Activated T-helper 1 cell treated with anti-CD3 and anti-CD28 coated beads, Interleukin-2, amount 50 U/mL, for 16 hours (primary cell): ENCODE measurements at places on chromosomes 6 and 20.

- DNase-seq = no peak
These were observed 10.7 kb upstream of the TCFL5 start for GRCh38 chr20:62872184-62872847.

GRCh38 chr6:106974336-106974998 is at the start of gene CD24:
Gene CD24, minus strand, starts transcription at chr6:106974729. Its CDS starts 83 bp downstream, at chr6:106974646.
- DNase-seq = no peak

DNA sequence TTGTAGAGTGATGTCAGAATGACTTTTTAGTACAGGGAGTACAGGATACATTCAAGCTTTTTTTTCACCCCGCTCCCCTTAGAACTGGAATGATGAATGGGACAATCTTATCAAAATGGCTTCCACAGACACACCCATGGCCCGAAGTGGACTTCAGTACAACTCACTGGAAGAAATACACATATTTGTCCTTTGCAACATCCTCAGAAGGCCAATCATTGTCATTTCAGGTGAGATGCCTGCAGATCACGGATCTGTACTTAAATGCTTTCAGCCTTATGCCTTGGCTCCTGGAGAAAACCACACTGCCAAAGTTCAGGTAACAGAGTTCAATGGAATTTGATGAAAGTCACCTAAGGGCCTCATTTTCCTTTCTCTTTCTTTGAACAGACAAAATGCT is 8.5 kb downstream of the TNFAIP3 start:
- DNase-seq = no peak

GRCh38 chr6:82363428-82364086 is at the start of gene TPBG:
Gene TPBG, plus strand, starts transcription at chr6:82363817. Its CDS starts 1,145 bp downstream, at chr6:82364962.
- DNase-seq = no peak

DNA sequence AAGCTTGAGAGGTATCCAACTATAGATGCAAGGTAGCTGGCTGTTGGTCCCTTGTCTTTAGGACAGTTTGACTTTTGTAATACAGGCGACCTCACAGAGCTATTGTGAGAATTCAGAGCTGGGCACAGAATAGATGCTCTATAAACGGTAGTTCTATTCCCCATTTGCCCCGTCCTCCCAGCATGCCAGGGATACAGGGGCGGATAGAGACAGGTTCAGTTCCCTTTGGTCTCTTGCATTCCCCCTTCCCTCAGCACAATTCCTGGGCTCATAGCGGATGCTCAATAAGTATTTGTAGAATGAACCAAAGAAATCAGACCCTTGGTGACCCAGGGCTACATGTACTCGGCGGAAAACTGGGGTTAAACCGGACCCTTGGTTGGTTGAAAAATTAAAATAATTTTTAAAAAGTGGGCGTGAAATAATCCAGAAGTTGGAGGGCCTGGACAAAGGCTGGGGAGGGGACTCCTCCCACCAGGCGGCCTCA is 707 bp upstream of the TOP1 start:
- DNase-seq = no peak

- DNase-seq = no peak
These were observed 73.6 kb downstream of the KHDC1L start for GRCh38 chr6:73151732-73152131.

DNA sequence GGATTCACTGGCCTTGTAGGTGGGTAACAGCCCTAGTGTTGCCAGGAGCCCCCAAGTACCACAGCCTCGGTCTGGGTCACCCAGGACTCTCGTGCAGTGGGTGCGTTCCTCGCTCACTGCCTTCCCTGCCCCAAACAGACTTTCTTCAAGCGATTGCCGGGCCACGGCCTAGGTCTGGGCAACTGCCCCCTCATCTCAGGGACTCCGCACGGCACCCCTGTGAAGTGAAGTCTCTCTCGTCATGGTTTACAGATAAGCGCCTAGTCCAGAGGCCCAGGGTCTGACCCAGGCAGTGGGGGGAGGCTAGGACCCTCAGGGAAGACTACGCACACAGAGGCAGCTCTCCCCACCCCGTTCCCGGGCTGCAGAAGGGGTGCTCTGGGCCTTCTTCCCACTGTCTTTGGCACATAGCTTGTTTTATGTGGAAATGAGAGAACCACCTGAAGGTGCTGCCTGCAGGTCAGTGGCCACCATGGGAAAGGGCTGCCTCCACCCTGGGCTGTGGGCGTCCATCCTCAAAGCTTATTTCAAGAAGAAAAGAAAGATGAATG is 220.8 kb downstream of the ERMARD start:
- DNase-seq = no peak

DNA sequence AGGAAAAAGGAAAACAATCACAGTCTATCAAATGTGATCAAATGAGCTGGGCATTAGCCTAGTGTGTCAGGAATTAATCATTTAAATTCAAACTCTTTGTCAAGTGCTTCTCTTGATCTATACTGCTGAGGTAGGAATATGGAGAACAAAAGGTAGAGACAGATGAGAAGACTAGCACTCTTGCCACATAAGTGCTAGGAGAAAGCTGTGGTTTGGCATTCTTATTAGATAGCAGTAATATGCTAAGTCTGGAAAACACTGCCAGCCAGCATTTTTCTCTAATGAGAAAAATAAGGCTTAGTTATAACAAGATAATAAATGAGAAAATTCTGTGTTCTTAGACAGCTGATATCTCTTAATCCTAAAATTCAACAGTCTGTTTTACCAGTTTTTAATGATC is 38.9 kb downstream of the ORC3 start:
- no peak for DNase-seq

- no peak for DNase-seq
These were observed 142.1 kb upstream of the SULF2 start for GRCh38 chr20:47927385-47927851.

GRCh38 chr6:20632696-20633095 is 98.4 kb downstream of the CDKAL1 start:
- DNase-seq = no peak

DNA sequence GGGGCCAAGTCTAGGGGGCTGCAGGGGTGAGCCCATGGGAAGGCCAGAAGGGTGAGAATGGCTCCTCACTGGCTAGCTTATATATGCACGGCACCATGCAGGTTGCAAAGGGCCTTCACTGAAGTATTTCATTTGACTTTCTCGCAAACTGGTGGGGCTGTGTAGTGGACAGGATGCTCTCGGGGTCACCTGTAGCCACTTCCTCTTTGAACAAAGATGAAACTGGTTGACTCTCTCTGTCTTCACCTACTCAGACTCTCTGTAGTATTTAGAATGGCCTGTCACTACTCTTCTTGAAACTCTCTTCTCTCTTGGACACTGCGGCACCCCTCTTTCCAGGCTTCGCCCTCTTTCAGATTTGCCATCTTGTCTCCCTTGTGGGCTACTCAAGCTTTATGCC is 560.5 kb downstream of the PKHD1 start:
- no peak for DNase-seq

DNA sequence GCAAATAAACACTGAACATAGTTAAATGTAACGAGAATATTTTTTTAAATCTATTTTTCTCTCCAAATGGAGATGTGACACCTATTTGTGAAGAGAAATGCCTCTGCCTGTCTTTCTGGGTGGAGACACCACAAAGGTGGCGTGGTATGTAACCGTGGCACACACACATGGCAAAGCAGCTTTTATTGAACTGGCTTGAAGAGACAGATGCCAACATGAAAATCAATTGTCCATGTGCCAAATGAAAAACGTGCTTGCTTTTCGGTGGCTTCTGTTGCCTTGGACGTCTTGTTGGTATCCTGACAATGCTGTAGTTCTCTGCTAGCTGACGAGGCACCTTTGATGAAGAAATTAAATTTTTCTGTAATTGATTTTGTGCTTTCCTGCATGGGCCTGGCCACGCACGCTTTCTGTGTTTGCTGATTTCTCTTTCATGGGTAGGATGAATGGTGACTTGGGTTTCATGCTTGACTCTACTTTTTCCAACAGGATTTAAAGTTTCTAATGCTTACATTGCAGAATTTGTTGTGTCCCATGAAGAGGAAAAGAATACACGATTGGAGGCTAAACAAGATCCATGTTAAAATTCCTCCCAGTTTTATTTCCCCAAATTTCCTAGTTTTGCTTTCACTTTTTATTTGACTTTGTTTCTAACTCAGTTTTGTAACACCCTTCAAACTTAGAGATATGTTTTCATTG is 202.6 kb downstream of the TMEM242 start:
- DNase-seq = no peak

DNA sequence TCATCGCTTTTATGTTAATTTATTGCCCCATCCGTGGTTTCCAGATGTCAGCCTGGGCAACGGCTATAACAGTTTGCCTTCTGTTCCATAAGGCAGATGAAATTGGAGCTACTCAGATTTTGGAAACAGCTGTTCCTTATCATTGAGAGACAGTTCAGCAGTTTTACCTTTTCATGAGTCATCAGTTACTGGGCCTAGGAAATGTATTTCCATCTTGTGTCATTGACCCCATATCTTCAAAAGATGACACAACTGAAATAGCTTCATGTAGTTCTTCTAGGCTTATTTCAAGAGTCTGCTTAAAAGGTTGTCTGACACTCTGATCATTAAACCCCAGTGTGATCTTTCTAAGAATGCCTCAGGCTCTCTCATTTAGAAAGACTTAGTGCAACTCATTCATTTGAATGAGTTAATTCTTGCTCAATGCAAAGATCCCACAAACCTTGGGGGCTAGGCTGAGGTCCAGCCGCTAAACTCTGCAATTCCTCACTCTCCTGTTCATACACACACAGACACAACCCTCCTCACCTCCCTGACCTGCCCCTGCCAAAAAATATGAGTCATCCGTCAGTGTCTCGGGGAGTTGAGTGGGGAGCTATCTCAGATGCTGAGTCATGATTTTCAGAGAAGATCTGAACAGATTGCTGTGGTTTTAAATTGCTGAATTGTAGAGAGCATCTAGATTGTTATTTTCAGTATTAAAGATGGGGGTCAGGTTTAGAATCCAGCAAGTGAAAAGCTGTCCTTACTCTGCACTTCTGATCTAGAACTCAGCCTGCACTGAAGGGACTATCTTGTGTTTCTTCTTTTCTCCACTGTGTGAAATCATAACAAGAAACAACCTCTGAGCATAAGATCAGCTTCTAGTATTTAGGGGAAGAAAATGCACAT is 61.8 kb downstream of the RPP40 start:
- DNase-seq = peak; percentile 15

GRCh38 chr6:134502614-134503549 is 185.0 kb upstream of the SGK1 start:
- DNase-seq = no peak

- no peak for DNase-seq
These were observed 81.8 kb upstream of the AGPAT4 start for GRCh38 chr6:161355696-161356095.

GRCh38 chr6:12605888-12606345 is 110.7 kb upstream of the PHACTR1 start:
- DNase-seq = no peak

GRCh38 chr20:59802018-59802417 is 131.4 kb downstream of the SYCP2 start:
- DNase-seq = no peak

DNA sequence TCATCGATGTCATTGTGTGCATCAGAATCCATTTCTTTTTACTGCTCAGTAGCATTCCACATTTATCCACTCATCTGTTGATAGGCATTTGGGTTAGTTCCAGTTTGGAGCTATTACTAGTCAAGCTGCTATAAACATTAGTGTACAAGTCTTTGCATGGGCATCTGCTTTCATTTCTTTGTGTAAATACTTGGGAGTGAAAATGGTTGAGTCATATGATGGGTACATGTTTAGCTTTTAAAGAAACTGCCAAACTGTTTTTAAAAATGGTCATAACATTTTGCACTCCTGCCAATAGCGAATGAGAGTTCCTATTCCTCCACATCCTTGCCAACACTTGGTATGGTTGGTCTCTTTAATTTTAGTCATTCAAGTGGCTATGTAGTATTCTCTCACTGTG is 21.2 kb upstream of the SLC22A2 start:
- no peak for DNase-seq

DNA sequence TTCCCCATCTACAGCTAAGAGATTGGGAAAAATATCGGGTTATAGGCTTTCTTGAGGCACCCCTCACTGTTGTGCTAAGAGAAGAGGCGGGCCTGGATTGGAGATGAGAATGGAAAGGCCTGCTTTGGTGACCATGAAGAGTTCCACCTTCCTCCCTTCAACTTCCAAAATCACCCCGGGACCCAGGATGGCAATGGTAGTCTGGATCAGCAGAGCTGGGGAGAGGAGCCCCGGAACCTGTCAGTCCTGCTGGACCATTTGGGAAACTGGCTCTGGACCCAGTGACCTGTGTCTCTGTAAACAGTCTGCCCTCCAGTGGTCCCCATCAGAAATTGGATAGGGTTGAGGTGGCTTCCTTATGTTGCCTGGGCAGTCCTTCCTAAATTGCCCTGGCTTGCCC is 1085.6 kb downstream of the KHDRBS2 start:
- no peak for DNase-seq

DNA sequence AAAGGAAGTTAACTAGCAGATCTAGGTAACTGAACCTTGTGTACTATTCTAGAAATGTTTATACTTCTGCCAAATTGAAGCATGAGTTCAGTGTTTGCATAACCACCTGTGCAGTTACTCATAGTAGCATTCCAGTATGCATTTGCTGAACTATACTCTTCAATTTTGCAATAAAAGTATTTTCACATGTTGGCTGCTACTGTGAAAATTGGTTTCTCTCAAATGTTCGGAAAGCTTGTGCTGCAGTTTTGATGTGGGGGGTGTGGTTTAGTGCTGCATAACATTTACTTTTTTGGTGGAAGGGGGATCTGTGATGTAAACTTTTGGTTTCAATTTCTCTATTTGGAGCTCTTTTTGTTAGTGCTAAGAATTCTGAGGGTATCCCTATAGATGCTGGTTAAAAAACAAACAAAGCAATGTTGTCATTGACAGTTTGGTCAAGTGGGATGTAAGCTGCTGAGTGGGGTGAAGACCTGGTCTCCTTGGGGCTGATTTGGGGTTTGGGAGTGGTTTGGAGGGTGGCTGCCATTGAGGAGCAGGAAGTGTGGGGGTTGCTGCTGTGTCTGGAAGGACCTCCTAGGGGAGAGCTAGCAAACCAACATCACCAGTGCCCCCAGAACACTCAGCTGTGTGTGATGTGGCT is 87.8 kb downstream of the CARMIL1 start:
- no peak for DNase-seq

GRCh38 chr6:159807150-159807858 is 7.2 kb downstream of the PNLDC1 start:
- DNase-seq = no peak

DNA sequence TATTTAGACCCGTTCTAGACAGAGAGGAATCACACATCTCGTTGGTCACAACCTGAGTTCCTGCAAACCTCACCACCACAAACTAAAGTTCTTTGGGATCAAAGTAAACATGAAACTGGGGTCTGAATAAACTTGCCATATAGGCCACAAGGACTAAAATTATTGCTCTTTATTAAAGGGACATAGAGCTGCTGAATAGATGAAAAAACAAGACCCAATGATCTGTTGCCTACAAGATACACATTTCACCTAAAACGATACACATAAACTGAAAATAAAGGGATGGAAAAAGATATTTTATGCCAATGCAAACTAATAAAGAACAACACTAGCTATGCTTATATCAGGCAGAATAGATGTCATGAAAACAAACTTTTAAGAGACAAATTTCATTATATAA is 623.0 kb downstream of the TBC1D32 start:
- DNase-seq = no peak
